ENCODE measurements at places on chromosomes 3 and 15. TPM values are rescaled to one million over a fixed set of nuclear protein-coding genes. Genes with fewer than 3 reads are reported as not detected.

EIF5A2 gene
- 4.4 TPM for total RNA-seq

ERICH6 gene
- total RNA-seq: not detected

DLL4 gene
- 31.8 TPM for total RNA-seq

CMTM8 gene
- 17.0 TPM for total RNA-seq

CHRD gene
- 16.7 TPM for total RNA-seq

FGF7 gene
- total RNA-seq: 19.3 TPM

- no peak for DNase-seq
These were observed 52.8 kb downstream of the OPA1 start for GRCh38 chr3:193645806-193646205.

GRCh38 chr3:173128633-173129032 is 12.4 kb downstream of the SPATA16 start:
- no peak for DNase-seq

- DNase-seq: no peak
These were observed 57.3 kb upstream of the PPP2R3A start for GRCh38 chr3:135908225-135908624.

GRCh38 chr15:51878446-51879386 is 49.3 kb downstream of the TMOD3 start:
- DNase-seq: peak; percentile 98

GRCh38 chr3:153242896-153243295 is 80.9 kb downstream of the RAP2B start:
- no peak for DNase-seq

GRCh38 chr15:90742087-90742486 is 24.9 kb downstream of the BLM start:
- DNase-seq: no peak

DNA sequence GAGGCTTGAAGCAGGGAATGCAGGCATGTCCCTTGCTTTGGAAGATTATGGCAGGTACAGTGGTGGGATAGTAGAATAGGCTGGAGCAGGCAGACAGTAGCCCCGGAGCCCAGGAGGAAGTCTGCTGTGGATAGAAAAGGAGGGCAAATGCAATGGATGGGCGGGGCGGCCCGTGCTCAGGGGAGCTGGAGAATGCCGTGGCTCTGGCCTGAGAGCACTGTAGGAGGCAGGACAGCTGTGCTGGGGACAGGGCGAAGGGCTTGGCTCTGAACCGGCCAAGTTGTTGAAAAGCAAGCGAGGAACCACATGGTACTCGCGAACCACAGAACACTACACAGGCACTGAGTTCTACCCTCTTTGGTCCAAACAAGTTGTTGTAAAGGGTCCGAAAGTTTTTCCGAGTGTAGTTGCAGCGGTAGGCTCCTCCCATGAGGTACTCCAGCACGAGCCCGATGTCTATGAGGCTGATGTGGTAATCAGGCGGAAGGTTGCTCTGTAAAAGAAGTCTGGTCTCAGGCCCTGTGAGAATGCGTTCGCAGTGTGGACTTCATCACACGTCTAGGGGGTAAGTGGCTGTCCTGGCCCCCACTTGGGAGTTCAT is 54.7 kb downstream of the TRPM1 start:
- no peak for DNase-seq

DNA sequence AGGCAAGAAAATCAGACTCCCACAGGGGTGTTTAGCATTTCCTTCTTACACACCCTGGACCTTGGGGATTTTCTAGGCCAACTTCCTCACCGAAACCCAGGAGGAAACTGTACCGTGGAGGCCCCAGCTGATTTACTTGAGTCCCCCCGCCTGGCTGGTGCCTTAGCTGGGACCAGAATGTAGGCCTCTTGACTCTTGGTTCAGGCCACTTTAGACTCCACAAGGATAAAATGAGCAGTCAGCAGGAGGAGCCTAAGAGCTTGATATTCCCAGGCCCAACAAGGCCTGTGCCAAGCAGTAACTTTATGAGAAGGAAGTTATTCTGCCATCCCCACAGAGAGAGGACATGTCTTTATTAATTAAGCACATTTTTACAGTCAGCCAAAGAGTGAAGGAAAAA is 4.6 kb upstream of the APBA2 start:
- DNase-seq: peak; percentile 62

- no peak for DNase-seq
These were observed 2.5 kb downstream of the TIPARP start for GRCh38 chr3:156676768-156677479.

All from lung (tissue), 17 donors.